AG10803 (cell line): ENCODE measurements at places on chromosomes 4 and X.
A peak's percentile ranks its signal among the peaks of the same experiment; 100 is the strongest.

DNA sequence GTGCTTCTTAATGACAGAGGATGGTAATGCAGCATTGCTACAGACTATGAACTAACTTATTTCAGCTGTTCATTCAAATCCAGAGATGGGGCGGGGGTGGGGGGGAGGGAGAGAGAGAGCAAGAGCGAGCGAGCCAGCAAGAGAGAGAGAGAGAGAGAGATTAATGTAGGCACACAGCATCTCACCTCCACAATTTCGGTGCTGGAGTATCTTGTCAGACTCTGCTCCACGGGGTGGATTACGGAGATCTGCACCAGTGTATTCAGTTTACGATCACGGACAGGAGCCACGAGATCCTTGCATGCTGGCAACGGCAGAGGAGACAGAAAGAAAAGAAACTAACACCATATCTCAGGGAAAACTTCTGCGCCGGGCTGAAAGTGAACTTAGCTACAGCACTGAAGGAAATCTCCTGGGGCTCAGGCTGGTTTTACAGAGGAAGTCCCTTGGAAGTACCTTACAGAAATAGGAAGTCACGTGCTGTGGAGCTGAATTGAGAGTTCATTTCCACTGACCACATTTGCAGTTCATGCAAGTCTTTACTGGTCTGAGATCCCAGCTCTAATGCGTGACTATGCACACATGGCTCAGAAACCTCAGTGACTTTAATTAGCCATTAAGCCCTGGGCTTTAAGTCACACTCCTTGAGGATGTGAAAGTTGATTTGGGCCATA, 440.9 kb downstream of the INPP4B start:
- DNase-seq, result peak; percentile 87

GRCh38 chr4:27791640-27792039, 931.0 kb downstream of the STIM2 start:
- peak; percentile 0 for DNase-seq

DNA sequence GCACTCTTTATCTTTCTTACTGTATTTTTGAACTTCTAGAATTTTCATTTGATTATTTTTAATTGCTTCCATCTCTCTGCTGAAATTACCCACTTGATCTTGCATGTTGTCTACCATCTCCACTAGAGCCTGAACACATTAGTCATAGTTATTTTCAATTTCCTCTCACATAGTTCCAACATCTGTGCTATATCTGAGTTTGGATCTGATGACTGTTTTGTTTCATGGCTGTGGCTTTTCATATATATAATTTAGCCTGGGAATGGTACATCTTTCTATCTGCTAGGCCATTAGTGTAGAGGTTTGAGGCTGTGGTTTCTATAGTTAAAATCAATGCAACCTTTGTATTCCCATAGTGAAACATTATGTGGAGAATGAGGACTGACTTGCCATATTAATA, 33.2 kb downstream of the NPY2R start:
- no peak for DNase-seq

GRCh38 chrX:58025979-58026378, 115.7 kb upstream of the ZXDA start:
- DNase-seq, result peak; percentile 23
